ENCODE measurements at places on chromosomes 3 and 15.

DNA sequence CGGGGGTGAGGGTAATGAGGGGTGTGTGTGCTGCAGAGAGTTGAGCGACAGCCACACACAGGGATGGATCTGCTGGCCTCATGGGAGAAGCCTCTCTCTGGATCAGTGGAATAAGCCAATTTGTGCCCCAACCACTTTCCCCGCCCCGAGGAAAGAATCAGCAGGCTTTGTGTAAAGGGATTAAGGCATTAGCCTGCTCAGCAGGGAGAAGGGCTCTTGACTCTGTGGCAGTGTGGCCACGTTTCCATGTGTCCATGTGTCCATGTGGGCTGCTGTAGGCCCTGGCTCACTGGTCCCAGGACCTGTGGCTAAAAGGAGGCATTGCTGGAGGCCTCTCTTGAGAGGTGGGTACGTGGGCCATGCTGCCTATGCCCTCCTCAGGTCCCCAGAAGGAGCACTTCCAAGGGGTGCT is 104.7 kb downstream of the HMG20A start:
- no peak for DNase-seq

DNA sequence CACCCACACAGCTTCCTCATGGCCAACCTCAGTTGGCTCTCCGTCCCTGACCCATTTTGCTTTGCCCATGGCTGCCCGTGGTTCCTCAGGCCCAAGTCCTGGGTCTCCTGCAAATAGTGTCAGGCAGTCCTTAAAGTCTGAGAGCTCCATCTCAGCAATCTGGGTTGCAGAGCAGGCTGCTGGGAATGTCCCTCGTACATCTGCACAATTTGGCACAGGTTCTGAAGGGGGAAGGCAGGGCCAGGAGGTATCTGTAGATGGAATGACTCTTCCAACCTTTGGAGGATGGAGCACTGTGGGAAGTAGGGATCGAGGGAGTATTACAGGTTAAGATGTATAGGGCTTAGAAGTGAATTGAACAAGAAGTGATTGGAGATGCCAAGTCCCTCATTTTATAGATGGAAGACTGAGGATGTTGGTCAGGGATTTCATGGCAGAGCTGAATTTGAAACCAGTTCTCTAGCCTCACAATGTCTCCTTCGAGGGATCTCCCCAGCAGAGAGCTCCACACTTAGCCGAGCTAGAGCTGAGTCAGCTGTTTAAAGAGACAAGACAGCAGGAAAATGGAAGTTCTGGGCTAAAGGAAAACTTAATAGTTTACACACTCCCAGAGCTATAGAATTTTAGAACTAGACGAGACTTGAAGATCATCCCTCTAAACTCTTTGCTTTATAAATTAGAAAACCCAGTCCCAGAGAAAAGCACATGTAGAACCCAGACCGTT is 9.2 kb downstream of the CKMT1A start:
- DNase-seq = no peak

DNA sequence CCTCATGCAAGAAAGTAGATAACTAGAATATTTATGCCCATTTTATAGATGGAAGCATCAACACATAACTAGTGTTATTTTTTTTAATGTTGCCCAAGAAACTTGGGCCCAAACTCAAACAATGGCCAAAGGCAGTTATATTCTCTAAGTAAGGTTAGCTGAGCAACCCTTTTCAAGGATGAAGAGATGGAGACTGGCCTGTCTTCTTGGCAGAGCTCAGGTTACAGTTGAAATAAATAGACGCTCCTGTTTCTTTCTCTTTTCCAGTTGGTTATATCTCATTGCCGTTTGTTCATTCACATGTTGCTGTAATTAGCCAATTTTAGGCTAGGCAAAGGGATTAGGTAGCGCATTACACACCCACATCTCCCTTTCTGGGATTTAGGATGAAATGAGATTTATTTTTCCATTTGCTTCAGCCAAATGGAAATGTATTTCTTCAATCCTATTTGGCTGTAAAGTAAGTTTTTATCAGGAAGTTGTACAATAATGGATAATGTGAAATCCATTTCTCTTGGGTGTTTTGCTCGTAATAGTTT is 93.2 kb downstream of the CMSS1 start:
- no peak for DNase-seq

GRCh38 chr3:86923071-86923491 is 67.9 kb downstream of the VGLL3 start:
- DNase-seq = peak; percentile 61

- DNase-seq = no peak
These were observed 500.2 kb downstream of the PDCD6IP start for GRCh38 chr3:34298653-34299052.

DNA sequence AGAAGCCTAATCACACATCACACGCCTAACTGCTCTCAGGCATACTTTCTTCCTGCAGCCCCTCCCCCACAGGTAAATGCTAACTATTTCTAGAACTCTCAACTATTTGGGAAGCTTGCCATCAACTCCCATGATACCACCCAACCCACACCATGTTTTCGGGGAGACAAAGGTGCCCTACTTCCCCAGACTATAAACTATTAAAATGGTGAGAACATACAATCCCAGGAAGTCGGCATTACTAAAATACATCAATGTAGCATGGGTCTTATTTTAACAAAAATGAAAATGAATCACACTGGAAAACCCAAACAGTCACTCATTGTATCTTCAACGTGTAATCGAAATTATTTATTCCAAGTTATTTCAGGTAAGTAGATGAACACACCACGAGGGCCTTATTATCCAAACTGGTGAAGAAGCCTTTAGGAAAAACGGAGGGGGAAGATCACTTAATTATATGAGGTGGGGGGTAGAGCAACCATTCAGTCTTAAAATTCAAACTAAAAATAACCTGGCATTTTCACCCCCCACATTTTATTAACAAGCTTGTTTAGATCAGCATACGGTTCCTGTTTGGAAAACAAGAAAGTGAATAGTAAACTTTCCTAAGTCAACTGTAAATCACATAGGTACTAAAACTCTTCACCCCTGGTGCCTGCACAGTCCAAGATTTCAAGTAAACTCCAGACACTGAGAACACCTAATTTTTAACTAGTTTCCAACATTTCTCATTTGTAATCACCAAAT is 1.9 kb downstream of the TBL1XR1 start:
- DNase-seq = no peak

DNA sequence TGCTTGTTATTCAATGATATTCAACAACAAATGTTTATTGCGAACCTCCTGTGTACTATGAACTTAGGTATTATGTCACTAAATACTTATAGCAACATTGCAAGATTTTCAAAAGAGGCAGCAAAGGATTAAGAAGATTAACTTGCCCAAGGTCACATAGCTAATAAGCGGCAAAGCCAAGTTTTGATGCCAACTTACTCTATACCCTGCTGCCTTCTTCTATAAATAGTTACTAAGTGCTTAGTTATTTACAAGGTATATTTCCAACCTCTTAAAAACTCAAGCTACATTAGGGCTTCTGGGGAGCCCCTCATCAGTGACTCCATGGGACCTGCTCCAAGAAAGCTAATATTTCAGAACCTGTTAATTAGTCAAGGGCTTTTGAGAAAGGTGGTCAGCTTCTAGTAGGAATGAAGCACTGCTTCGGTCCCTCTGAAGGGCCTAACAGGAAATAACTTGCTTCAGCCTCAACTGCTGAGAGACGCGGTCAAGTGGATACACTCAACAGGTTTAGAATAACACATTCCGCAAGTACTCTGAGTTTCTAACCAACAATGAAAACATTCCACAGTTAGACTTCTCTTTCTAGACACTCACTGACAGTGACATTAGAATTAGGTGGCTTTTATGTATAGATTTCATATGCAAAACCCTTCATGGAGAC is 125.5 kb downstream of the DGKG start:
- DNase-seq = no peak

- DNase-seq = no peak
These were observed 361.2 kb downstream of the DIPK2A start for GRCh38 chr3:144332868-144333267.

GRCh38 chr15:80442728-80443403 is 38.7 kb downstream of the ARNT2 start:
- DNase-seq = no peak
